NCI-H1417 treated with DMSO at 0.1 percent for 48 hours (cell line): ENCODE measurements at places on chromosomes 11 and 22.

DNA sequence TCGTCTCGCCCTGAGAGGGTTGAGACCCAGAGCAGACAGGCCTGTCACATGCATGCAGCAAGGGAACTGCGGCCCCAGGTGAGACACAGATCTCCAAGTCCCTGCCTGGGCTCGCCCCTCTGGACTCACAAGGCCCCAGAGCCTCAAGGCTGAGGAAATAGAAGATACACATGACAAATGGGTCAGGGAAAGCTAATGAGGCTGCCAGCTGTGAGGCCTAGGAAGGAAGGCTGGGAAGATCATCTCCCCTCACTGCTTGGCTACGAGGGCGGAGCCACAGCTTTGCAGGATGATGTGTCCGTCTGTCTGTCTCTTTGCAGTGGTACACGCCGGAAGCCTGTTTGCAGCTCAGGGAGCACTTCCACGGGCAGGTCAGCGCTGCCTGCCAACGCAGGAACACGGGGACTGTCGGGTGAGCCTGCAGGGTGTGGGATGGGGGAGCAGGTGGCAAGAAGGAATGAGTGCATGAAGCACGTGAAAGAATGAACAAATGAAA lies 4.5 kb downstream of the RAB36 start:
- no peak for DNase-seq

DNA sequence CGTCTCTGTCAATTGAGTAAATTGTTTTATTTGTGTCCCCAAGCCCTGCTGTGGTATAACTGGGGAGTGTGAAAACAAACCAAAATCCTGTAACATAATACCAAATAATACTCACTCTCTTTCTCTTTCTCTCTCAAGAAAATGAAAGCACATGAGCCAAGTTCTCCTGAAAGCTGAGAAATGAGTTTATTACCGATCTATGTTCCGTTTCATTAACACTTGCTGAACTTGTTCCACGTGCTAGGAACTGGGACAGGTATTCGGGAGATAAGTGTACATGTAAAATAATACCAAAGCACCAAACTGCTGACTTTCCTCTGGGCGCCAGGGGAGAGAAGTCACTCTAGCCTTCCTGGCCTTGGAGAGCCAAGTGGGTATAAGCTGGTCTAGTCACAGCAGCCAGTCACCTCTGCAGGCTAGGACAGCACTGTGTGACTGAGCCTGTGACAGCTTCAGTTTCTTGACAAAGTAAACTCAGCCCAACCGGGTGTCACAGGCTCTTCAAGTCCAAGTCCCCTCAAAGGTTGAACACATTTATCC lies 23.1 kb downstream of the CD6 start:
- no peak for DNase-seq

GRCh38 chr11:8309862-8310261 lies 46.2 kb upstream of the LMO1 start:
- no peak for DNase-seq

DNA sequence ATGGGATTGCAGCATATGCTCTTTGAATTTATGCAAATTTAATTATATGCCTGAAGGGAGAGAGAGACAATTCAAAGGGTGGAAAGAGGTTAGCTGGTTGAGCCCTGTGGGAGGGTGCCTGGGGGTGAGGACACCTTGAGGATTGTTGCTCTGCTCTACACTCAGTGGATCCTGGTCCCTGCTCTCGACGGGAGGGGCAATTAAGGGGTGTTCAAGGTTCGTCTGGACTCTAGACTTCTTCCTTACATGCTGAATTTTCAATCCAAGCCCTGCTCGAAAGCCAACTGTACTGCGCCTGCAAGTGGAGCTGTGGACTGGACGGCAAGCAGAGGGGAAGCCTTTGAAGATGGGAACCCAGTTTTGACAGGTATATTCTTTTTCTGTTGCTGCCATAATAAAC lies 15.5 kb upstream of the OR5M11 start:
- DNase-seq, result no peak

GRCh38 chr11:1708716-1709115 lies 11.7 kb downstream of the KRTAP5-6 start:
- DNase-seq, result no peak

DNA sequence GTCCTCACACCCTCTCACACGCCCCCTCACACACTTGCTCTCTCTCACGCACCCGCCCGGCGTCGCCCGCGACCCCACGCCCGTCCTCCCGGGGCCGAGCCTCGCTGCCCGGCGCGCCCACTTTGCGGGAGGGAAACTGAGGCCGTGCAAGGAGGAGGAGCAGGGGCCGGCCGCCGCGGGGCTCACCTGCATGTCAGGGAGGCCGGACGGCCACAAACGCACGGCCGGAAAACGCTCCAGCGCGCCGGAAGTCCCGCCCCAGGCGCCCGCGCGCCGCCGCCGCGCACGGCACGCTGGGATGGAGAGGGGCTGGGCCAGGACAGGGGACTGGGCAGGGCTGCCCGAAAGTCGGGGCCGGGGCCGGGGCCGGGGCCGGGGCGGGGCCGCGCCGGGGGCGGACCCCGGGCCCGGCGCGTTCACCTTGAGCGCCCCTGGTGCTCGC lies at the start of gene CHID1:
TSS of gene CHID1 (minus strand) at position 222 of the 442 bp plus-strand sequence. CDS start 5,994 bp downstream, outside the sequence.
- peak; percentile 27 for DNase-seq

GRCh38 chr11:82671451-82671850 lies 62.2 kb downstream of the FAM181B start:
- DNase-seq, result no peak

DNA sequence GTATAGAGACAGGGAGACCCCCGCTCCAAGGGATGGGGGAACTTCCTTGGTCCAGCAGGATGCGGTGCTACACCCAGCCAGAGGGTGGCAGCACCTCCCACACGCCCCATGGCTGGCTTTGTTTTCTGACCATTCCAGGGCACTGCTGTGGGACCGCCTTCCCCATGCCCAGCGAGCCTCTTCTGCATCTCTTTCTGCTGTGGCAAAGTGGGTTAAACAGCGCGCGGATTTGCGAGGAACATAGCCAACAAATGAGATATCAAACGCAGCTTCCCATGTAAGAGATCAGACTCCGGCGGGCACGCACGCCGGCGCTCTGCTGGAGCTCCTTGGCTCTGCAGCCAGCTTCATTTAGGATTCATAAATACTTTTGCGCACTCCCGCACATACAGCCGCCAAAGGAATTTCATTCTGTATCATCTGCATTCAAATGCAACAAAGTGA lies 485.8 kb upstream of the CADM1 start:
- no peak for DNase-seq

DNA sequence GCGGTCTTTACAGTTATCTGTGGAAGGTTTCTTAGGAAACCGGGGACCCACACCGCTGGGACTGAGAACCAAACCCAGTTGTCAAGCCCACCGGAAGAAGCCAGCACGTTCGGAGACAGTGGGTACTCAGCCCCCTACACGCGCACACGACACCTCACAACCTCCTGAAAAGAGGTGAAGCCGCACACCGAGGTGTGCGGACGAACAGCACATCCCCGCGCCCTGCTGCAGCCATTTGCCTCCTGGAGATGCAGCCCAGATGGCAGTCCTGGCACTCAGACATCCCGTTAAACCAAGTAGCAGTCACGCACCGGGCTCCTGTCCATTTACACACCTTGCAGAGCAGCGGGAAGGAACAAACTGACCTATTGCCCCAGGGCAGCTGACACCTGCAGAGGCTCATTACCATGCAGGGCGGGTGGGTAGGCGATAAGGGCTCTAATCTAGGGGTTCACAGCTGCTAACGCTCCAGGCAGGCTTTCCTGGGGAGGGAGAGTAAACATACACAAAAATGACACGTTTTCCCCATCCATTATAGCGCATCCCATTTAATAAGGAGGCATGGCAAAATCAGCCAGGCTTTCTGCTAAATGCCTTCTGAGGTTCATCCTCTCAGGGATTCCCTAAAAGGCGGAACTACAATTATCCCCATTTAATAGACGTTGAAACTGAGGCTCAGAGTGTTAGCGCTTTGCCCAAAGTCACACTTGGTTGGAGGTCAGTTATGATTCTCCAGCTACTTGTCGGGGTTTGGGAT lies 864 bp upstream of the EHBP1L1 start:
- no peak for DNase-seq

- no peak for DNase-seq
Measured at GRCh38 chr11:77110836-77111235, 8.2 kb downstream of the OMP start.

GRCh38 chr11:130166457-130166784 lies 6.8 kb downstream of the ST14 start:
- no peak for DNase-seq

GRCh38 chr11:60084631-60085273 lies 3.7 kb upstream of the MS4A2 start:
- no peak for DNase-seq

- DNase-seq, result no peak
Measured at GRCh38 chr22:45284705-45285262, at the start of gene UPK3A. TSS of gene UPK3A (plus strand) at chr22:45284949. CDS start at chr22:45285014, 65 bp downstream.

GRCh38 chr11:59857439-59858434 lies 8.6 kb downstream of the TCN1 start:
- no peak for DNase-seq

DNA sequence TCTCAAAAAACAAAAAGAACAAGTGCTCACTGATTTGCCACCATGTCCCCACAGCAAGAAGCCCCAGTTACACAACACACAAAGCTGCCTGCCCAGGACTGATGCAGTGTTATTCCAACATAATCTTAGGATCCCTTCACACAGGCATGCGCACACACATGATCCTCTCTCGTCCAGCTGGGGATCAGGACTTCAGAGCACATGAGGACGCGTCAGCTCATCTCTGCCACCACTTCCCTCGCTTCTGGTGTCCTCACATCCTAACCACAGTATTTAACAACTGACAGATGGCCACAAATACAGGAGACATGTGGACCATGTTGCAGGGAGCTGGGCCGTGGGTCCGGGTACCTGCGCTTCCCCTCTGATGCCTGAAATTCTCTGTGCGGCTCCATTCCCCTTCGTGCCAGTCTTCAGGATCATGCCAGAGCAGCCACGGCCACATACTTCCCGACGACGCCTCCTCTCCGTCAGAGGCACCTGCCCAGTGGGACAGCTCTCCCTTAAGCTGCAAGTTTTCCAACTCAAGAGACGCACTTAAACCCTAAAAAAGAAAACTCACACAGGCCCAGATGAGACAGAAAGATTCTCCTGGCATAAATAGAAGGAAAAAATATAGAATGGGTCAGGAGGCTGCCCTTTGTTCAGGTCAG lies 68.3 kb downstream of the PACSIN2 start:
- no peak for DNase-seq

- no peak for DNase-seq
Measured at GRCh38 chr11:131584785-131585592, 214.6 kb downstream of the NTM start.

GRCh38 chr11:55791606-55792005 lies 3.8 kb upstream of the OR5D14 start:
- DNase-seq, result no peak

GRCh38 chr11:2903672-2904011 lies 18.1 kb upstream of the CDKN1C start:
- no peak for DNase-seq

DNA sequence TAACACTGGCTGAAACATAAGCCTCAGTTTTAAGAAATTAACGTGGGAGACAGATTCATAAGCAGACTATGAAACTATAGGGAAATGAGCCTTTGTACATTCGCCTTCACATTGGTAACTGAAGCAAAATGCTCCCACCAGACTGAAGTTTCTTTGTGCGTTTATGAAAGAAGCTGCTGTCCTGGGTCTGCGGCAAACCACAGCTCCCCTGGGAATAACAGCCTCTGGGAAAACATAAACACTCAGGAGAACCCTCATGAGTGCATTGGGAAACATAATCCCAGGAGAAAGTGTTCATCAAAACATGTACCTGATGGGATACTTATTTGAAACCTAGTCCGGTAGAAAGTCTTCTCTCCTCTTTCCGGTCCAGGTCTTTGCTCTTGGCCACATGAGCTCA lies 193.1 kb upstream of the LARGE1 start:
- no peak for DNase-seq

- no peak for DNase-seq
Measured at GRCh38 chr22:29716814-29717545, 2.8 kb upstream of the CABP7 start.

- DNase-seq, result no peak
Measured at GRCh38 chr11:99325847-99326246, 305.1 kb downstream of the CNTN5 start.

- no peak for DNase-seq
Measured at GRCh38 chr22:20811971-20812660, 38.2 kb downstream of the SERPIND1 start.

DNA sequence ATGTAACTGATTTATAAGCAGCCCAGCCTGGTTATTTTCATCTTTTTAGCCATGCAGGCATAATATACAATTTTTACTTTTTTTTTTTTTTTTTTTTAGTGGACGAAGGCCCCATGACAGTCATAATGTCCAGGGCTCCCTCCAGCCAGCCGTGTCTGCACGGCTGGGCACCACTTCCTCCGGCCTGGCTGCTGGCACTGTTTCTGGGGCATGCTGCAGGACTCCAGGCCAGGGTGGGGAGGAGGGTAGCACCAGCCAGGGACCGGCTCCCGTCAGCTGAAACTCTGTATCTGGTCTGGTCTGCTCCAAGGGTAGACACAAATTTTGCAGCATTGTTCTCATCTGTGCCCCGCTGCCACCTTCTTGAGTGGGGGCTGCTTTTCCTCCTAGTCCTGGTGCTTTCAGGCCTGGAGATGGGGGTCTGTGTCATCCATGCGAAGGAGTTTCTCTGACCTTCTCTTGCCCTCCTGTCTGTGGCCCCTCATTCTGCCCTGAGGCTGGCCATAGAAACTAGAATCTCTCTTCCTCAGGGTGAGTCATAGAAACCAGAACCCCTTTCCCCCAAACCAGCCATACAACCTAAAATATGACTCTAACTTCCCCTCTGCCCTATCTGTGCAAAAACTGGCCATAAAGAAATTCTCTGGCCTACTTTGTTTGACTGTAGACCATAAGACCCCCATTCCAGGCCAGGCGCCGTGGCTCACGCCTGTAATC lies 9.2 kb upstream of the RRP7A start:
- DNase-seq, result no peak

DNA sequence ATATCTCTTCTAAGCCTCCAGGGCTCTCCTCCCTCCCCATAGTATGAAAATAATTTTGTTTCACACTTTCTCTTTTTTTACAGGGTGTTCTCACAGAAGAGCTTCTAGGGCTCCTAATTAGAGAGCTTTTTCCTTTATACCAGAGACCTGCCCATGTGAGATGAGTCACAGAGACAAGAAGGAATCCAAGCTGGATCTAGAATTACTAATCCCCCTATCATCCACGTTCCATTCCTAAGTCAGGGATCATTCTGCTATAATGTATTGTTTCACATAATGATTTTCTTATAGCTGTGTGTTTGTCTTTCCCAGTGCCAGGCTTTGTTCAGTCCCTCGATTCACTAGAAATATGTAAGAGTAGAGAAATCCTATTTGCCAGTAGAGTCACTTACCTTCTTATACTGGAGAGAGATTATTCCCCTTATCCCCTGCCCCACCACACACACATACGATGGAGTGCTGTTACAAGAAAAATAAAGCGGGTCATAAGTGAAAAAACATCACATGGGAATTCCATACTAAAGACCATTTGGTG lies 778.3 kb upstream of the LRRC4C start:
- DNase-seq, result no peak

GRCh38 chr22:29531419-29531818 lies 22.1 kb downstream of the THOC5 start:
- DNase-seq, result no peak

GRCh38 chr11:11297578-11297977 lies 55.5 kb downstream of the CSNK2A3 start:
- DNase-seq, result no peak

DNA sequence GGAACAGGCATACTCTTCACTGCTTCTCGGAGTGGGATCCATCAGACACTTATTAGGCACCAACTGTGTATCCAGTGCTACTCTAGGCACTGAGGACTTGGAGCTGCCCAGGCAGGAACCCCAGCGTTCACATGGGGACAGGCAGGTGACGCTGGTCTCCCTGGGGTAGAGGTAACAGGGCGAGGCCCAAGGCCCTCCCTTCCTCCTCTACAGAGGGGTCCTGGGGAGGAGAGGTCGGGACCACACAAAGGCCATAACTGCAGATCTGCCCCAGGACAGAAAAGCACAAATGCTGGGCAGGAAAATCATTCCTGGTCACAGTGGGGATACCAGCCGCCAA lies 262.2 kb downstream of the BRD1 start:
- DNase-seq, result no peak
